ENCODE measurements at places on chromosomes 16 and 17.
A peak's percentile ranks its signal among the peaks of the same experiment; 100 is the strongest.

- peak; percentile 44 for DNase-seq
Measured at GRCh38 chr16:53744449-53744848, 40.5 kb downstream of the FTO start.

GRCh38 chr17:4199818-4200402, 56.9 kb downstream of the CYB5D2 start:
- peak; percentile 54 for DNase-seq

DNA sequence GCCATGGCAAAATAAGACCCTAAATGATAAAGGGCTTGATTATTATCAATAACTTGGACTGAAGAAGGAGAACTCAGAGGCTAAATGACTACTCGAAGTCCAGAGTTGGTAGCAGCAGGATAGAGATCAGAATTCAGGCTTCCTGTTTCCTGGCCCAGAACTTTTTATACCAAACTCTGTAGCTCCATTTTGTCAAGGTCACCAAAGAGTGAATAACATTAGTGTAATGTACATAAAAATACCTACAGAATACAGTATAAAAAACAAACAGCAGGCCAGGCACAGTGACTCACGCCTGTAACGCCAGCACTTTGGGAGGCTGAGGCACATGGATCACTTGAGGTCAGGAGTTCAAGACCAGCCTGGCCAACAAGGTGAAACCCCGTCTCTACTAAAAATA, 79.0 kb downstream of the ARHGAP17 start:
- no peak for DNase-seq

DNA sequence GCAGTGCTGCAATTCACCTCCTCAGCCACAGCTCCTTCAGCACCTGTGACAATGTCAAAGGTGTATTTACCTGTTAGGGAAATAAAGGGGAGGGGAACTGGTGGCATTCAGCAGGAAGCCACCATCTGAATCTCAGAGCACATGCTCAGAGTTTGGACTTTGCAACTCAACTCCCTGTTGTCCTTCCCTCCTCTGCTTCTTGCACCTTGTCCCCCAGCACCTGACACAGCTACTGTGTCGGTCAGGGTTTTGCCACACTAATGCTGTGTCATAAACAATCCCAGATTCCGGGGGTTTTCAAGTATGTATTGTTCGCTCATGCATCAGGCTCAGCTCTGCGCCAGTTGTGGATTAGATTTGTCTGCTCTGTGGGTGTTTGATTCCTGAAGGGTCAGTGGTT, 43.7 kb downstream of the HSBP1 start:
- DNase-seq: no peak

DNA sequence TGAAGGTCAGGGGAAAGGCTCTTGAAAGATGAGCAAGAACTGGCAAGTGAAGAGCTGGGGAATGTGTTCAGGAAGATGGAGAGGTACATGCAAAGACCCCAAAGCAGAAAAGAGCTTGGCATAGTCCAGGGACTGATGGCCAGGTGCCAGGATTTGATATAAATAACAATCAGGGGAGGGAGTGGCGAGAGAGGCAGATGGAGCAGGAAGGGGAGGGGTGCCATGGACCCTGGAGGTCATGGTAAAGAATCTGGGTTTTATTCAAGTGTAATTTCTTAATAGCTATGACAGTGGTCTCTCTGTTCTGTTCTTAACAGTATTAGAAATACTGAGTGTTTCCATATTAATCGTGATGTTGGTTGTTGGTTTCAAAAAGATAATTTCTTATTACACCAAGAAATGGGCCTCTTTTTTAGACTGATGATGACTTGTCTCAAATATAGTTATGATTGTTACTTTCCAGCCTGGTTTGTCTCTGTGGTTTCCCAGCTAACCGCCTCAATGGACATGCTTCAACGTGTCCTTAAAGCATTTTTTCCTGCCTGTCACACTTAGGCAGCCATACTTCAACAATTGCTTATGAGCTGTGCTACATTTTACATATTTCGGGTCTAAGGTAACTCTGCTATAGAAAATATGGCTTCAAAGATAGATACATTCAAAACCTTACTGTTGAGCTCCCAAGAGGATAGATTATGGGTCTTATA, 49.4 kb downstream of the MYH10 start:
- no peak for DNase-seq

- DNase-seq: no peak
Measured at GRCh38 chr17:66840061-66840460, 5.1 kb downstream of the CACNG5 start.

DNA sequence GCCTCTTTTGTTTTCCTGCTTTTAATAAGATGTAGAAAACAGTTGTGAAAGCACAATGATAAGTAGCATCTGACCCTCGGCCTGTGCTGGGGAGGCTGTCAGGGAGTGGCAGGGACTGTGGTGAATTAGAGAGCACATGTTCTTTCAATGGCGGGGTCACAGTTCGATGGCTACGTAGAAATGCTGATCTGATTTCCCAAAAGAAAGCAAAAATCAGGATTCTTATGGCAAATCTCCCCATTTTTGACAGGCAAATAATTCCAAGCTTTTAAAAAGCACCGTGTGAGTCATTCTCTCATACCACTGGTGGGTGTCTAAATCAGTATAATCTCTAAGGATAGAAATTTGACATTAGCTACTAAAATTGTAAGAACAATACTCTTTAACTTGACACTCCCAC, 4.2 kb upstream of the MAPK7 start:
- no peak for DNase-seq

GRCh38 chr16:21650521-21650920, 1.9 kb downstream of the IGSF6 start:
- DNase-seq: no peak

- DNase-seq: peak; percentile 44
Measured at GRCh38 chr17:39617446-39618245, 9.1 kb upstream of the PPP1R1B start.

- no peak for DNase-seq
Measured at GRCh38 chr16:59328961-59329360, 594.8 kb upstream of the GOT2 start.

- DNase-seq: no peak
Measured at GRCh38 chr17:13410874-13411273, 190.9 kb downstream of the HS3ST3A1 start.

GRCh38 chr16:81841722-81842121, 62.6 kb downstream of the PLCG2 start:
- peak; percentile 48 for DNase-seq

- no peak for DNase-seq
Measured at GRCh38 chr16:12794486-12795387, 8.9 kb downstream of the CPPED1 start.

GRCh38 chr17:64448665-64449512, at the start of gene MILR1:
MILR1 (plus strand) TSS chr17:64449115; CDS start chr17:64449169, 54 bp downstream.
- peak; percentile 9 for DNase-seq

DNA sequence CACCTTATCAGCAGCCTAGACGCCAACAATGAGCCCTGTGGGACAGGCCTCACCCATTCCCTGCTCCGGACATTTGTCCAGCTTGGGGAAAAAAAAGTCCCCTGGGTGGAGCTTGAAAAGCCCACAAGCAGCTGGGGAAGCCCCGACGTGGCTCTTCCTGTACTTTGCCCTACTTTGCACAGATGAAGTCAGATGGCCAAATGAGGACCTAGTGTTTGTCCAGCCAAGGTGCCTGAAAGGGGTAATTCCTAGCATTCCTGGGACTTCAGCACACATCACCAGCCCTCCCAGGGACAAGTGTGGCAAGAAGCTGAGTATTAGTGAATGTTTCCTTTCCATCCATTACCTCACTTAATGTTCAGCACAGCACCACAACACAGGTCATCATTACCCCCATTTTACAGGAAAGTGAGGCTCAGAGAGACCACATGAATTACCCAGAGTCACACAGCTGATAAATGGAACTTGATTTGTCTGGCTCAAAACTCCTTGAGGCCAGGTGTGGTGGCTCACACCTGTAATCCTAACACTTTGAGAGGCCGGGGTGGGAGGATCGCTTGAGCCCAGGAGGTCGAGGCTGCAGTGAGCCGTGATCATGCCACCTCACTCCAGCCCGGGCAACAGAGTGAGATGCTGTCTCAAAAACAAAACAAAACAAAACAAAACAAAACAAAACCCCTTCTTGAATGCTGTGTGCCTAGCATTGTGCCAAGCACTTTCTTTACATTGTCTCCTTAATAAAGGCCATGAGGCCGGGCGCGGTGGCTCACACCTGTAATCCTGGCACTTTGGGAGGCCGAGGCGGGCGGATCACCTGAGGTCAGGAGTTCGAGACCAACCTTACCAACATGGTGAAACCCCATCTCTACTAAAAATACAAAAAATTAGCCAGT, 19.9 kb upstream of the PLLP start:
- no peak for DNase-seq

- DNase-seq: no peak
Measured at GRCh38 chr17:14042411-14042810, 26.9 kb upstream of the COX10 start.

DNA sequence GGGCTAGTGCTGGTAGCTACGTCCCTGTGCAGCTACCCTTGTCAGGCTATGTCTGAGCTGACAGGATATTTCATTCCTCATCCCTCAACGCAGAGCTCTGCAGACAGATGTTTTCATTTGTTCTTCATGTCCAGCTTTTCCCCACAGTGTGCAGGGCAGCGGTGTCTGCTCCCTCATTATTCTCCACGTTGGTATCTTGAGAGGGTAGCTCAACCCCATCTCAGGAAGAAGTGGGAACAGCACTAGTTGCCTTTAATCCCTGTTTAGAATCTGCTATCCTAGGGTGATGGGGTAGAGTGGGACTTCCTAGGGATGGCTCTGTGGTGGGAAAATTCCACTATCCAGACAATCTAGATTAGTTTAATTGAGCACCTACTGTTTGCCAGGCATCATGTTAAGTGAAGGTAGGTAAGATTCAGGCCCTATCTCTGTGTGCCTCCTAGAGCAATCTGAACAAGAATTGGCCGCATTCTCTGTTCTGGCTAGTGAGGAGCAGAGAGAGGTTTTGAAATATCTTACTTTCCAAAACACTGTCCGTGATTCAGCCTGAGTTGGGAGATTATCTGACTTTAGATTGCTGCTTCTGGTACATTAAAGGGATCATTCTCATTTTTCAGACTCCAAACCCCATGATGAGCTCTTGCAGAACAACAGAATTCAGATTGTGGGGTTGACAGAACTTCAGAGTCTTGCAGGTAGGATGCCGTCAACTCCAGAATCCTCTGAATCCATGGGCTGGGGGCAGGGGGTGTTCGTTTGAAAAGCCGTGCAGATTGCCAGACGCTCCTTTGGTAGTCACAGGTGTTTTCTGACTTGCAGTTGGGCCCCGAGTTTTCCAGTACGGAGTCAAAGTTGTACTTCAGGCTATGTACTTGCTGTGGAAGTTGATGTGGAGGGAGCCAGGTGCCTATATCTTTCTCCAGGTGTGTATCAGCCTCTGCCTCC, 963 bp downstream of the ALG1 start:
- DNase-seq: no peak

GRCh38 chr16:3101018-3101840, 2.1 kb upstream of the ZSCAN10 start:
- peak; percentile 71 for DNase-seq

- no peak for DNase-seq
Measured at GRCh38 chr17:14032234-14032633, 37.1 kb upstream of the COX10 start.

GRCh38 chr16:53334581-53334980, 99.7 kb upstream of the RBL2 start:
- DNase-seq: no peak

GRCh38 chr17:60902399-60902798, 224.7 kb downstream of the BCAS3 start:
- DNase-seq: no peak

- DNase-seq: no peak
Measured at GRCh38 chr16:63287401-63287800, 1251.2 kb upstream of the CDH8 start.

DNA sequence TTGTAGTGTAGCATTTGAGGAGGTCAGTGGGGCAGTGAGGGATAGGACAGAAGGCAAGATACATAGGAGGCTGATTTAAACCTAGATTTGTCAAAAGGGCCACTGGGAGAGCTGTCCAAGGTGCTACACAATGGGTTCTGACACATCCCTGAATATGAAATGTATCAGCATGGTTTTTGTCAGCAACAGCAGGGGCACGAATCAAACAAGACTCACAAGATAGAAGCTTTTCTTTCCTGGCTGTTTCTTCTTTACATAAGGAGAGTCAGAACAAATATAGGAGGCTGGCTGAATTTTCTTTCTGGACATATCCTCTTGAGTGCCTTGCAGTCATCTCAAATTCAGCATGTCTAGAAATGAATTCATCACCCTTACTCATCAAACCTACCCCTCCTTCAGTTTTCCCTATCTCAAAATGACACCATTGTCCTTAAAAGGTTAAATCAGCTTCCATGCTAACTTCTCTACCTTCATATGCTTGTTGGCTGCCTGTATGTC, 130.5 kb downstream of the NPIPB5 start:
- DNase-seq: no peak

- no peak for DNase-seq
Measured at GRCh38 chr17:57489321-57489720, 233.0 kb downstream of the MSI2 start.

DNA sequence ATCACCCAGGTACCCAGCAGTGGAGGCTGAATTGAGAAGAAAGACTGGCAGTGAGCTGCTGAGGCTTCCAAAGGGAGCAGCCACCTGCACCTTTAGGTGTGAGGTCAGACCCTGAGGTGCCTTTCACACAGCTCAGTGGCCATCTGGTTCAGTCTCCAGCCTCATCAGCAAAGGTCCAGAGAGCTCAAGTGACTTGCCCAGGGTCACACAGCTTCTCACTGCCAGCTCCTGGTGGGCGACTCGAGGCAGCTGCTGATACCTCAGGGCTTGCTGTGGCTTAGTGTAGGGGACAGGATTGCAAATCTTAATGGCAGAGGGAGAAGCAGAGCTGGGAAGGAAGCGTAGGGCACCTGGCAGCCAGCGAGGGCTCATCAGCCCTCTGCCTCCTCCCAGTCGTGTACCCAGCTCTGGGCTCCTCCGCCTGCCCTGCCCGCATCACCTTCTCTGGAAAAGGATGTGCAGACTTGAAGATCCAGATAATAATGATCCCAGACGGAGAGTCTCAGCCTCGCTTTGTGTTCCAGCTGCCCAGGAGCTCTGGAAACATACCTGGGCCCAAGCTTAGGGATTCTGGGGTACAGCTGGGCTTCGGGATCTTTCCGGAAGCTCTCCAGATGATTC, 165.3 kb upstream of the GSE1 start:
- DNase-seq: no peak

DNA sequence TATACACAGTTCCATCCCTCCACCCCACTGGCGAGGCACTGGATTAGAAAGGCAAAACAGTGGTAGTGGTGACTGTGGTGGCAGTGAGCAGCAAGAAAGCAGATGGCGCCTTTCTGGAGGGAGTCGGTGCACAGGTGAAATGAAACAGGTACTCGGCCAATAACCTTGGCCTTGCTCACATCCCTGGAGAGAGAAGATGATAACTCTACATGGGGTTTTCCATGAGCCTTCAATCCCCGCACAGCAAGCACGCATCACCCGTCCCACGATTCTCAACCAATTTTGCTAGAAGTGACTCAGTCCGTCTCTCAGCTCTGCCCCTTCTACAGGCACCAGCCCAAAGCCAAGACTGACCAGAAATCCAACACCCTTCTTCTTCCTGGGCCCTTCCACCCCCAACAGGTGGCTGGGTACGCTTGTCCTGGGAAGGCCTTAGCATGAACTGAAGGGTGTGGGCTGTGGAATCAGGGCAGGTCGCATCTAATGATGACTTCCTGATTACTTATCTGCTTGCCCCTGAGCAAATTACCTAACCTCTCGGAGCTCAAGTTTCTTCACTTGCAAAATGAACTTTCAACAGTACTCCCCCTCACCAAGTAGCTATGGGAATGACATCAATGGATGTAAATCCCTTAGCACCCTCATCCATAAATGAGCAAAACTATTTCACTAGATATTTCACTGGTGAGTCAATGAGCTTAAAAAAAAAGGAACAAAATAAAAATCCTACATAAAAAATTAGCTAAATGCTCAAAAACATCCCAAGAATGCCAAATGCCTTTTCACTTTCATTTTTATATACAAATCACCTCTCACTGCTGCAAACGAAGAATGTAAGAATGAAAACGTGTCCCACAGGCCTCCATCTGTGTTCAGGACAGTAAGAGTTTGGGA, 18.0 kb downstream of the XPO6 start:
- DNase-seq: no peak
